ENCODE measurements at places on chromosomes 16 and 17. TPM values are rescaled to one million over a fixed set of nuclear protein-coding genes. Genes with fewer than 3 reads are reported as not detected.

- H3K4me3 ChIP-seq, result no peak overlapping the region
- DNase-seq, result no peak
- no peaks in the 10 kb centered on the region for H3K27me3 ChIP-seq
- H3K36me3 ChIP-seq, result no peaks in the 10 kb centered on the region
- H3K4me1 ChIP-seq, result no peaks in the 10 kb centered on the region
Observed at GRCh38 chr16:84680843-84681629, 18.8 kb upstream of the USP10 start.

GRCh38 chr17:53912117-53912516 is 89.4 kb downstream of the KIF2B start:
- no peak for DNase-seq
- H3K36me3 ChIP-seq, result no peaks in the 10 kb centered on the region
- H3K4me1 ChIP-seq, result no peaks in the 10 kb centered on the region
- H3K27me3 ChIP-seq, result no peaks in the 10 kb centered on the region
- H3K4me3 ChIP-seq, result no peak overlapping the region

GRCh38 chr17:50474523-50474922 is 4.1 kb upstream of the RSAD1 start:
- H3K4me1 ChIP-seq, result peaks cover 7% of the 10 kb centered on the region
- H3K27ac ChIP-seq, result no peak overlapping the region
- peaks cover 8% of the 10 kb centered on the region for H3K27me3 ChIP-seq
- no peaks in the 10 kb centered on the region for H3K36me3 ChIP-seq

GRCh38 chr16:18800775-18801144 is 589 bp downstream of the ARL6IP1 start:
- peaks cover 26% of the 10 kb centered on the region for H3K36me3 ChIP-seq
- H3K27ac ChIP-seq, result peak overlapping the region; percentile 81
- peak overlapping the region; percentile 61 for H3K4me3 ChIP-seq
- H3K27me3 ChIP-seq, result no peaks in the 10 kb centered on the region

GRCh38 chr17:38815576-38816193 is 9.4 kb downstream of the CWC25 start:
- no peak for DNase-seq
- no peaks in the 10 kb centered on the region for H3K27me3 ChIP-seq
- H3K4me1 ChIP-seq, result no peaks in the 10 kb centered on the region

Gene BTBD17
- total RNA-seq, result not detected

Gene SEPTIN12
- total RNA-seq, result not detected

DNA sequence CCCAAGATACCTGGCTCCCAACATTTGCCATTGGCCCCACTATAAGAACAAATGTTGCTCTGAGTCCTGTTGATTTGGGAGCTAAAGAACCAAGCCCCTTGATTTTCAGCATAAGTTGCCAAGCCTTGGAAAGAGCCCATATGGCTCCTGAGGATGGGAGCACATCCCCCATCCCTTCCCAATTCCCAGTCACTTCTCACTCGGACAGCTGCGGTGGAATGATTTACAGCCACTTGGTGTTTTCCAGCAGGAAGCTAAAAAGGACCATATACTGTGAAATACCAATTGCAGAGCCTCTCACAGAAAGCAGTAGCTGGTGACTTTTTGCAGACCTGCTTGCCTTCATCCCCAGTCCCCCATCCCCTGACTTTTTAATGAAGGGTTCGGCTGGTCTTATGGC is 524.6 kb downstream of the GRIN2A start:
- no peaks in the 10 kb centered on the region for H3K36me3 ChIP-seq
- no peak overlapping the region for H3K27ac ChIP-seq
- peaks cover 3% of the 10 kb centered on the region for H3K27me3 ChIP-seq
- H3K4me1 ChIP-seq, result no peaks in the 10 kb centered on the region

GRCh38 chr17:68134046-68134637 is 98.6 kb downstream of the KPNA2 start:
- H3K27ac ChIP-seq, result no peak overlapping the region
- H3K4me1 ChIP-seq, result no peaks in the 10 kb centered on the region
- peaks cover 19% of the 10 kb centered on the region for H3K36me3 ChIP-seq
- DNase-seq, result no peak

GRCh38 chr17:36858119-36859002 is 78.9 kb upstream of the LHX1 start:
- no peak for DNase-seq
- H3K27ac ChIP-seq, result no peak overlapping the region
- H3K27me3 ChIP-seq, result peaks cover 47% of the 10 kb centered on the region
- no peaks in the 10 kb centered on the region for H3K36me3 ChIP-seq
- H3K4me3 ChIP-seq, result no peak overlapping the region

Data from sigmoid colon (tissue), 7 donors.